Activated CD4-positive, alpha-beta T cell treated with anti-CD3 and anti-CD28 coated beads, Interleukin-2, amount 50 U/mL, for 1 hour (primary cell): ENCODE measurements at places on chromosomes 12 and 14.

DNA sequence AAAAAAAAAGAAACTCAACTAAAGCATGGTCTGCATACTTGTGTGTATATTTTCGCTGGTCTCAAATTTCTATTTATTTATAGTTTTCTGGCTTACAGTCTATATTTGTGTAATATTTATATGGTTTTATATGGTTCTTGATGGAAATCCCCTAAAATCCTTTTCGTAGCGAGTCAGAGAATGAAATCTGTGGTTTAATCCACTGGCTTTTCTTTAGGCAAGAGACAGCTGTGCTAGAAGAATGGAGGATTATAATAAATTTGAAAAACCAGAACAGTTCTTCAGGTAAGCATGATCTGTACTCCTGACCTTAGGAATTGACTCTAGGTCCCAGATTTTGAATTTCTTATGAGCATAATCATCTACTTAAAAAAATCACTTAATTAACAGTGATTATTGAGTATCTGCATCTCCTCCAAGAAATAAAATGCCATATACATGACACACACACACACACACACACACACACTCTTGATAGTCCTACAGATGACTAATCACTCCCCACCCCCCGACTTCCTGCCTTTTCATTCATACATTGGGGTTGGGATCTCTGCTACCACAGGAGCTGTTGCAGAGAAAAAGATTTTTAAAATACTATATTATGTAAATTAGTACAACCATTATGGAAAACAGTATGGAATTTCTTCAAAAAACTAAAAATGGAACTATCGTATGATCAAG is 113.4 kb downstream of the CRADD start:
- no peak for DNase-seq

DNA sequence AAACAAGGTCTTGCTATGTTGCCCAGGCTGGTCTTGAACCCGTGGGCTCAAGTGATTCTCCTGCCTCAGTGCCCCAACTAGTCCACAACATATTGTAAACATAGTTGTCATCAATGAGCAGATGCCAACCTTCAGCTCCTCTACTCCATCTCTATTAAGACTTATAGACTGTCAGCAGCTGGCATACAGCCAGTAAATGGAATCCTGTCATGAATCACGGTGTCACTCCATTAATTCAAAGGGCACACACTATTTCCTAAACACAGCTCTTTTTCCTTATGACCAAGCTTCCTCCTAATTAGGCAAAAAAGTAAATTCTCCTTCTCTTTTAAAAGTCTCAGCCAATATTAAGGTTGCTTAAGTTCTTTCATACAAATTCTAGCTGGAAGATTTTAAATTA is 111.2 kb downstream of the ITPR2 start:
- DNase-seq, result no peak

GRCh38 chr14:102691763-102692162 is 85.5 kb upstream of the TRAF3 start:
- no peak for DNase-seq

- DNase-seq, result no peak
These were observed 70.9 kb downstream of the VWF start for GRCh38 chr12:6053541-6053940.

DNA sequence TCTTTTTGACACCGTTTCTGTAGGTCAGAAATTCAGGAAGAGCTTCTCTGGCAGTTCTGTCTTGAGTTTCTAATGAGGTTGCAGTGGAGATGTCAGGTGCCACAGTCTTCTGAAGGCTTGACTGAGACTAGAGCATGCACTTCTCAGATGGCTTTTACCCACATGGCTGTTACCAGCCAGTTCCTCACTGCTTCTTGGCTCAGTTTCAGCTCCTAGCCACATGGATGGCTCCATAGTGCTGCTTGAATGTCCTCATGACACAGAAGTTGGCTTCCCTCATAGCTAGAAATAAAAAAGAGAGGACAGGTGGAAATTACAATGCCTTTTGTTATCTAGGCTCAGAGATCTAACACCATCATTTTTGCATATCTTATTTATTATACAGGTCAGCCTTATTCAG is 38.1 kb upstream of the SLC2A13 start:
- no peak for DNase-seq

DNA sequence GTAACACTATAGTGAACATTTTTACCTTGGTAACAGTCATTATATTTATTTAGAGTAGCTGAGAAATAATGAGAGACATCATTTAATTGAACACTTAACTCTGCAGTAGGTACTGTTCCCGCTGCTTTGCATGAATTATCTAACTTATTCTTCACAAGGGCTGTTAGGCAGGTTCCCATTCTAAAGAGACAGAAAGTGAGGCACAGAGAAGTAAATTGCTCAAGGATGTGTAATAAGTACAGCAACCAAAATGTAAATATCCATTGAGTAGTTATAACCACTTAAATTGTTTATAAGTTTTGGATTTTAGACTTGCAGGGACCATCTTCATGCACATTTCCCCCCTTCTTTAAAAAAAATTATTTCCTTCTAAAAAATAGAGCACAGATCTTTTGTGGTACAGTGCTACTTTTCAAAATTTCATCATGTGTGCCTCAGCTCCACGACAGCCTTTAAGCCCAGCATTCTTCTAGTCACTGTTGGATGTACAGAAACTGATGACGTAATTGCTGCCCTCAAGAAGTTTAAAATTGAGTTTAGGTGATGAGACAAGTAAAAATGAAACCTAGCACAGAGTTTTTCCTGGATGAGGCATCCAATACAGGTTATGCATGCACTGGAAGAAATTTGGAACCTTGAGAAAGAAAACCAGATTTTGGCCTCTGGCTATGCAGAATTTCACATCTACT is 6.0 kb upstream of the MANSC4 start:
- DNase-seq, result no peak

DNA sequence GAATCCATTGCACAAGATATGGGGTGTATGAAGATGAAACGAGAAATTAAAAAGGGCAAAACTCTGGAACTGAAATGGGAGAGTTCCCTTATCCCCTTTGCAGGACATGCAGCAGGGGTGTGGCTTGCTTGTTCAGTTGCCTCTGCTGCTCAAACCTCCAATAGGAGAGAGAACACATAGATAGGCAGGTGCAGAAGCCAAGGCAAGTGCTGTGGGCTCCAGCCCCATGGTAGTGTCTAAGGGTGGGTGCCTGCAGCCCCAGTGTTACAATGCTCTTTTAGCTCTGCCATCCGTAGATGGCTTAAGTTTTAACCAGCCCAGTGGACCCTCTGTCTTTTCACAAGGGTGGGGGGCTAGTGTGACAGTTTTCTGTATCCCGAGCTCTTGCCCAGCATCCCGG is 69.7 kb downstream of the CMAS start:
- no peak for DNase-seq

DNA sequence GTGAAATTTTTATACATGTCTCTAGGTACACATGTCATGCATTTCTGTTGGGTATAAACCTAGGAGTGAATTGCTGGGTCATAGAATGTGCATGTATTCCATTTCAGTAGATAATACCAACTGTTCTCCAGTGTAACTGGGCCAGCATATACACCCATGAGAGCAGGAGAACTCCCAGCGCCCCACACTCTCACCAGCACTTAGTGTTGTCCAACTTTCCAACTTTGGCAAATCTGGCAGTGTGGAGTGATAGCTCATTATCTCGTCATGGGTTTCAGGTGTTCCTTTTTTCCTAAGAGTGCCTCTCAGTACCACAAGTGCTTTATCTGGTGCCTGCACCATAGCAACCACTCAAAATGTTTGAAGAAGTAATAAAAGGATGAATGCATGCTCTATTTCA is 40.1 kb downstream of the NGB start:
- no peak for DNase-seq

- no peak for DNase-seq
These were observed 12.5 kb downstream of the TAMALIN start for GRCh38 chr12:52019113-52019770.

GRCh38 chr12:105393587-105393986 is 63.1 kb downstream of the C12orf75 start:
- DNase-seq, result no peak

- DNase-seq, result no peak
These were observed 108.6 kb upstream of the FZD10 start for GRCh38 chr12:130053651-130054069.

DNA sequence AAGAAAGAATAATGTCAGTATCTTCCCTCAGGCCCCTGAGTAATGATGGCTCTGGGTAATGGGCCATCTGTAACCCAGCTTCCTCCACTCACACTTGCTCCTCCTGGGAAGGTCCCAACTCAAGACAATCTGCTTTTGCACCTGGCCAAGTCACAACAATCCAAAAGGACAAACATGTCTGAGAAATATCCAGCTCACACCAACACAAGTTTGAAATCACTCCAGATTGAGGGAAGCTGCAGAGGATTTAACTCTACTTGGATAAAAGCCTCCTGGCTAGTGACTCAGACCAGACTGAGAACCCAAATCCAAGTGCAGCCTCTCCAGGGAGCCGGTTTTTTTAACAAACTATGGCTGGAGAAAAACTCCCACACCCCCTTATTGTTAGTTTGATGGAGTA is 34.2 kb downstream of the RTRAF start:
- DNase-seq, result no peak

GRCh38 chr12:1572731-1573130 is 21.6 kb downstream of the FBXL14 start:
- DNase-seq, result no peak

GRCh38 chr12:46493150-46493833 is 120.7 kb upstream of the SLC38A2 start:
- DNase-seq, result no peak

DNA sequence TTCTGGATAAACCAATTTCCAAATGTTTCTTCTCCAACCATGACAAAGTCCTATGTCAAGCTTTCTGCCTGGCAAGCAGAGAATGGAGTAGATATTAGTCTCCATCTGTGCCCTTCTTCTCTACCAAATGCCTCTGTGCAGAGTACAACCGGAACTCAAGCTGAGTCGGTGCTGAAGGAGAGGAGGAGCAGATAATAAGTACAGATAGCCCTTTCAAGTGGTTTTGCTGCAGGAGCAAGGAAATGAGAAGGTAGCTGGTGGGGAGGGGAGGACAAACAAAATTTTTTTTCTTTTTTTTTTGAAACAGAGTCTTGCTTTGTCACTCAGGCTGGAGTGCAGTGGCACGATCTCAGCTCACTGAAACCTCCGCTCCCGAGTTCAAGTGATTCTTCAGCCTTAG is 14.2 kb upstream of the HELB start:
- peak; percentile 51 for DNase-seq

GRCh38 chr12:110012137-110012536 is 12.9 kb downstream of the ANKRD13A start:
- DNase-seq, result peak; percentile 14

- no peak for DNase-seq
These were observed 28.2 kb upstream of the MMP17 start for GRCh38 chr12:131799828-131800593.

DNA sequence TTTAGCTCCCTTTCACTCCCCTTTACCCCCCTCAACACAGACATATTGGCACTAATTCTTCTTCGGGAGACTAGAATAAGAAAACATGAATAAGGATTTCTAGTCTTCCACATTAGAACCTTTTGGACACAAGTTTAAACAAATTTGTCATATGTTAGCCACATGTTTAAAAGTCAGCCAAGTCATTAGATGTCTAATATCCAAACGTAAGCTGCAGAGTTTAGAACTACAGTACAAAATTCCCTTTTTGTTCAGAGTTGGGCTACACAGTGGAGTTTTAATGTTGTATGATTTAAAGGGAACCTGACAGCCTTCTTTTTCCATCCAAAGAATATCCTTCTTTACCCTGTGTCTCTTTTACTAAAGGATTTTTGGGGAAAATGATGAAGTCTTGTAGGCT is 79.8 kb downstream of the PDE6H start:
- DNase-seq, result no peak

- DNase-seq, result no peak
These were observed 125.4 kb downstream of the SYT10 start for GRCh38 chr12:33314223-33314622.

DNA sequence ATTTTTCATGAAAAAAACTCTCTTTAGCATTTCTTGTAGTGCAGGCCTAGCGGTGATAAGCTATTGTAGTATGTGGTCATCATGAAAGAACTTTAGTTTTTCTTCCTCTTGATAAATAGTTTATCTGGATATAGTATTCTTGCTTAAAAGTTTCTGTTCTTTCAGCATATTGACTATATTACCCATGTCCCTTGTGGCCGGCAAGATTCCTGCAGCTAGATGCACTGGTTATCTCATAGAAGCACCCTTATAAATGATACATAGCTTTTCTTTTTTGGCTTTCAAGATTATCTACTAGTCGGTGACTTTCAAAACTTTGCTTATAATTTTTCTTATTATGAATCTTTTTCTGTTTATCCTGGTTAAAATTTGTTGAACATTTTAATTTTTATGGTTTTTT is 234.8 kb downstream of the ALG10 start:
- DNase-seq, result no peak

- DNase-seq, result no peak
These were observed 116.0 kb upstream of the LHX5 start for GRCh38 chr12:113587720-113588119.

- DNase-seq, result no peak
These were observed 235.2 kb downstream of the BCL11B start for GRCh38 chr14:99036611-99037293.

GRCh38 chr12:26527682-26528081 is 305.3 kb downstream of the ITPR2 start:
- no peak for DNase-seq
